ENCODE measurements at places on chromosomes 7 and 10.

DNA sequence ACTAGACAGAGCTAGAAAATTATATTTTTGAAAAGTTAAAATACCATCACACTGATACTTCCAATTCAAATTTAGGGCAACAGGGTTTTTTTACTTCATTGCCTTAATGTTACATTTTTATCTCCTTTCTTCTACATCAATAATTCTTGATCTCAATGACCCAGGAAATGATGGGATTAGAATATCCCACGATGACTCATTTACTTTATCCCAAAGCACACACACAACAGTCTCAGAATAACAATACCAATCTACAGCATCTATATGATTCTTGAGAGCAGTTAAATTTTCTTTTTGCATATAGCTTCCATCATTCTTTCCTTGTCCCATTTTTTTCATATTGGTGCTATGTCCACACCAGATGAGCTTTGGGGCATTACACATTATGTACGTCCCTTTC is 98.4 kb upstream of the EEPD1 start:
- no peak for DNase-seq

DNA sequence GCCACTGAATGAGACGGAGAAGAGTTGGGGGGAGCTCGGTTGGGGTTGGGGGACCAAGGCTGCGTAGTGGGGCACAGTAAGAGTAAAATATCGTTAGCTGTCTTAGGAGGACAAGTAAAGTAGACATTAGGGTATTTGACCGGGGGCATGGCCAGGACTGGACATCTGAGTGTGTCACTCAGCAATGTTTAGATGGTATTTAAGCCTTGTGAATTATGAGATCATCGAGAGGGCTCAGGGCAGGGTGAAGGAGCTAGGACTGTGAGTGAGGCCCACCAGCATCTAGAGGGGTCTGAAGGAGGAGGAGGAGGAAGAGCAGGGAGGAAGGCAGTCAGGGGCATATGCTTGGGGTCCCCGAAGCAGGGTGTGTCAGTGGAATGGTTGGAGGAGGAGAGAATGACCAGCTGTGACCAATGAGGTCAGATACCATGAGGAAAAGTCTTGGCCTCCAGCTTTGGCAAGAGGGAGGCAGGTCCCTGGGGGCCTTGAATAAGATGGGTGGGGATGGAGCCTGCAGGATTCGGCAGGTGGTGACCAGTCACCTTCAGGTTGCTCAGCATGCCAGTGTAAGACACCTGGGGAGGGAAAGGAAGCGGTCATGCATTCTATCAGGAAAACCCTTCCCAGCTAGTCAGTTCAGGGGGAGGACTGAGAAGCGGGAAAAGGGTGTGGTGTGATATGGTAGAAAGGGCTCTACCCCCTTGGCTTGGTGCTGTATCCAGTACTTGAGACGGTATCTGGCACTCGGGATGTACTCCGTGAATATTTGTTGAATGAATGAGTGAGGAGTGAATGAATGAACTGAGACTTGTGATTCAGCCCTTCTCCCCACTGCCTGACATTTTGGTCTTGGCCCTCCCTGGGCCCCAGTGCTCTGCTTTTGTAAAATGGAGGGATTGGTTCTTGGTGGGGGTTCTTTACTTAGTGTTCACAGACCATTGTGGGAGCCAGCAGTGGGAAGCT is 34.8 kb upstream of the SH2D4B start:
- DNase-seq, result no peak

DNA sequence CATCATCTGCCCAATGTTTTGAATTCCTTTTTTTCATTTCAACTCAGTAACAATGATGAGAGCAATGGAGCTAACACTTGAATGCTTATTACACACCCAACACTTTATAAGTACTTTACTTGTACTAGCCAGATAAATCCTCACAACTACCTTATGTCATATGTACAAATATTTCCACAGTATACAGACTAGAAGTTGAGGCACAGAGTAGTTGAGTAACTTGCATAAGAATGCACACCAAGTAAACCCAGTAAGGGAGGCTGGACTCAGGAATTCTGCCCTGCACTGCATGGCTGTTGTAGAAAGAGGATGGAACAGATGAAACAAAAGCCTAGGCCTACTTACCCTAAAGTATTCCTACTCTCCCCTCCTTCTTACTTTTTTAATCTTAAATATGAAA is 15.8 kb downstream of the DPY19L1 start:
- DNase-seq, result no peak

GRCh38 chr7:108094346-108094745 is 35.8 kb downstream of the LAMB4 start:
- DNase-seq, result no peak

GRCh38 chr7:132703742-132704141 is 127.5 kb upstream of the PLXNA4 start:
- no peak for DNase-seq

DNA sequence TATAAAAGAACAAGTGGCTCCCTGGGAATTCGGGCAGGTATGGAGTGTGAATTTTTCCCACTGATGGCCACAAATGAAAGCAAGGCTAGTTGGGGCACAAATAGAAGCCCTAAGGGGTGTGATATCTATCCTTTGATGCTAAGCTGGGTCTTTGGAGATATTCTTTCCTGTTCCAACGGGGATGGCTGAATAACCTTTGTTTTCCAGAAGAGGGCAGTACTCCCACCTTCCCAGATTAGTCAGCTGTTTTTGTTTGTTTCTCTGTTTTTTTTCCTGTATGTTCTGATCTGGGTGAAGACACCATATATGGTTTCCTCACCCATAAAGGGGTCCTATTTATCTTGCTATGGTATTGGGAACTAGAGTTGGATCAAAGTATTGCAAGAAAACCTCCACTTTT is 947.7 kb upstream of the SORCS1 start:
- DNase-seq, result no peak

DNA sequence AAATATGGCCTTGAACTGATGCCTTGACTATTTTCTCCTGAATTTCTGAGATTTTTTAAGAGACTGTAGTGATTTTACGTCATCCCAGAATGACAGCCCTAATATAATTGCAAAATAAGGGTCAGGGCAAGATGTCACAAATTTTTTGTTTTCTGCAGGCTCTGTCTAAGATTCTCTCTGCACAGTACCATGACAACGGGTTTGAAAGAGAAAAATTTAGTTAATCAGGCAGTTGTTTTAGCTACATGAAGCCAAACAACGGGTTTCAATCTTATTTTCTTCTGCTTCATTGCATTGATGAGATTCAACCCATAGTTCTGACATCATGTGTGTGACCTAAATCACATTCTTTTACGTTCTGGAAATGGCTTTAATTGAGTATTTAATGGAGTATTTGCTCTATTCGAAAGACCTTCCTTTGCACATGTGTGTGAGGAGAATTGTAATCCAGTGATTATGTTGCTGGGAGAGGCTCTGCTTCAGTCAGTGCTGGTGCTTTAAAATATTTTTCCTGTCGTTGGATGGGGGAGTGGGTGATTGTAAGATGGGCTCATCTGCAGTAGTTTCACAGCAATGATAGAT is 118.0 kb upstream of the RHOBTB1 start:
- no peak for DNase-seq

DNA sequence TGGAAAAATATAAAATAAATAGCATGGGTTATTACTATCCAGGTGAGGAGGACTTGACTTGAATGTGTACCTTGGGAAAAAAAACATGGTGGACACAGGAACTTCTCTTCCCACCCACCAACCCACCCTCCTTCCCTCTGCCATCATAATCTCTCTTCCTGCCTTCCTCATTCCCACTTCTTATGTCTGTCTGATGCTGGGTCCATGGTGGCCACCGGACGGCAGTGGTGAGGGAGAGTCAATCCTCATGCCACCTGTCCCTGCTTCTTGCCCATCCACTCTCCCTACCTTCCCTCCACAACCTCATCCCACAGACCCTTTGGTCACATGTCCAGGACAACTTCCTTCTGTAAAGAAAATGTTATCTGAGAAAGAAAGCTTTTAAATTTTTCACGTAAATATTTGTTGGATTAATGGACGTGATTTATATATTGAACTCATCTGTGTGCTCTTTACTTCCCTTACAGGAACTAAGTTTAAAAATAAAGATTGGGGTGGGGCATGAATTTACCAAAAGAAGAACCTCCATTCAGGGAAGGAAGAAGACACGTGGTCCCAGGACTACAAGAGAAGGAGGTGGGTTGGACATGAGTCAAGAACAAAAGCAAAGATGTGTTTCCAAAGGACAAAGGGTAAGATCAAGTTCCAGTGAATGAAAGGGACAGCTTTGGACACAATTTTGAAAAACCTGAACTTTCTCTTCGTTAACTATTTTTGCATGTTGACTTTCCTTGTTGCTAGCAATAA is 104.5 kb downstream of the PIP4K2A start:
- DNase-seq, result no peak

DNA sequence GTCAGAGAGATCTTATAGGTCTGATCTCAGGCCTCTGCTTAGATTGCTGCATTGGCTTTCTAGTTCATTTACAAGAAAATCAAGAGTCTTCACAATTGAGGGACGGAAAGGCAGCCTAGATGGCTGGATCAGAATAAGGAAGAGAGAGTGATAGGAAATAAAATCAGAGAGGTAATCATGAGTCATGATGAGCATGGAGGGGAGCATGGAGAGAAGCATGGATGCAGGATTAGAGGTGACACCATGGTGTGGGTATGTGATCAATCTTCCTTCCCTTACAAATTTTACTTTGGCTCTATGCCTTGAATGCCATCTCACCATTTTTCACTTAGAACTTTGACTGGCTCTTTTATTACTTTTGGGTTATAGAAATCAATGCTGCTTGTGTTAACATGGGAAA is 1.4 kb downstream of the BCCIP start:
- no peak for DNase-seq

DNA sequence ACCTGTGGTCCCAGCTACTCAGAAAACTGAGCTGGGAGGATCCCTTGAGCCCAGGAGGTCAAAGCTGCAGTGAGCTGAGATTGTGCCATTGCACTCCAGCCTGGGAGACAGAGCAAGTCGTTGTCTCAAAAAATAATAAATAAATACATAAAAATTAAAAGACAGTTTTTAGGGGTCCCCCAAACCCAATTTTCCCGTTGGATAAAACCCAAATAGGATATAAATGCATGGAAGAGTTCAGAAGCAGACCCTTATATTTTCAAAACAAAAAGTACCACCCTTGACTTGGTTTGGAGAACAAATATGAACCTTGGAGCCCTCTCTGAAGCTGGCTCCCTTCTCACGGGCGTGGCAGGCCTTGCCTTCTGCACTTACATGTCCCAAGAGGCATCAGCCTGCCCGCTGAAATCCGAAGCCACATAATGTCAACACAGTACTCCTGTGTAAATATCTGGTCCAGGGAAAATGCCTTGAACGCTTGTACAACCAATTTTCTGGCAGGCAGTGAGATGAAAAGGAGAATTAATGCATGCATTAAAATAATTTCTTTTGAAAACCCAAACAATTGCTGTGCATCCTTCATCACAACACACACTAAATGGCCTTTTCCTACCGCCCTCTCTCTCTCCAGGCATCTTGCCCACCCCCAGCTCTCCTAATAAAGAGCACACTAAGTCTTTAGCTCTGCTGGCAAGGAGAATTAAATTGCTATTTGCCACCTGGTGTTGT is 46.4 kb upstream of the PARD3 start:
- DNase-seq, result no peak

DNA sequence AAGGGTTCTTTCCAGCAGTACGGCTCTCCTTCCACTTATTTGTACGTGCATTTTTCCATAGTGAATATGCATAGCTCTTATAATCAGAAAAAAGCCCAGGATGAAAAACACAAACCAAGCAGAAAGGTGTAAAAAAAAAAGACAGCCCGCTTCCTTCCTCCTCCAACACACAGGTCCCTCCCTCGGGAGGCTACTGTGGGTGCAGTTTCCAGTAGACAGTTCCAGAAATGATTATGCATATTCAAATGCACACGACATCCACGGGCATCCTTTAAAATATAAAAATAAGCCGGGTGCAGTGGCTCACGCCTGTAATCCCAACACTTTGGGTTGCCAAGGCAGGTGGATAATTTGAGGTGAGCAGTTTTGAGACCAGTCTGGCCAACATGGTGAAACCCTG is 59.9 kb downstream of the TNRC18 start:
- DNase-seq, result no peak

DNA sequence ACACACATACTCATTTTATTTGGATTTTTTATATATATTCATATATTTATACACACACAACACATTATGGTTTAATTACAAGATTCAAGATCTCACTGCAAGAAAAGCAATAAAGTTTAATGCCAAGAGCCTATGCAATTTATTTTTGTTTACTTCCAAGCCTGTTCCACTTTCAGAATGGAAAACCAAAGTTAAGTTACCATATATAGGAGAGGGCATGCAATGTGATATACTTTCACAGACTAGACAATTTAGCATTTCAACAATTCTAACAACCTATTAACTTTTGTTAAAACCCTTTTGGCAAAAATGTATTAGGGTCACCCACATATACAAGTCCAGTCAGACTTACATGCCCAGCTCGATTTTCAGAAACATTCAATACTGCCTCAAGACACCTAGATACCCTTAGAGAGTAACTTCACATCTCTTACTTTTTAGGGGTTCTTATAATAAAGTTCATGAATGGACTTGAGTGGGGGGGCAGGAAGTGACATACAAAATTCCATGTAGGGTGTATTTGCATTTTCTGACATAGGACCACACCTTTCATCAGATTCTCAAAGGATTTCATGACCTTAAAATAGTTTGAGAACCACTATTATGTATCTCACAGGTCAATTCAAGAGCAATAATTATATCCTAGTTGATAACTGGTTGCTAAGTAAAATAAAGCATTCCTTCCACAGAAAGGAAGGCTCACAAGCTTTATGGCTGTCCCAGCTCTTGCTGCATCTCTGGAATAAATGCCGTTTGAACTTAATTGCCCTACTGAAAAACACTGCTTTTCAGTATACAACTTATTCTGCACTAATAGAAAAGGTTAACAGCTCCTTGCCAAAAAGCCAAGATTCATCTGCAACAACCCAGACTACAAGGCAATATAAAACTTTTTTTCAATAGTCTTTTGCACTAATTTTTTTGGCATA is 2.5 kb downstream of the P4HA1 start:
- no peak for DNase-seq

DNA sequence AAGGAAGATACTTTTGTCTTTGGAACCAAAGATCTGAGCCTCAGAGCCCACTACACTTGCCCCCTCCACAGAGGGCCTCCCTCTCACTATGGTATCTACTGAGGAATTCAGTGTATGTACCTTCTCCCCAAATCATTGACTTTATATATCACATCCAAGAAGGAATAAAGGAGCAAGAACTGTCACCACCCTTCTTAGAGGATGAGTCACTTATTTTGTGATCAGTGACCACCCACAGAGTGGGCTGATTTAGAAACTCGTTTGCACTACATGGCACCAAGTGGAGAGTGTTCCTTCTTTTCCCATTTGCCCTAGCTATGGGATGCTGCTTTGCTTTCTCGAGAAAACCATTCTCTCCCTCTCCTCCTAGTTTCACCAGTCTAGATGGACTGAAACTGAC is 5.7 kb downstream of the TMEM243 start:
- no peak for DNase-seq
